ENCODE measurements at places on chromosomes 7 and 10.

GRCh38 chr10:48523820-48524758 lies 80.8 kb downstream of the ARHGAP22 start:
- no peak for DNase-seq

DNA sequence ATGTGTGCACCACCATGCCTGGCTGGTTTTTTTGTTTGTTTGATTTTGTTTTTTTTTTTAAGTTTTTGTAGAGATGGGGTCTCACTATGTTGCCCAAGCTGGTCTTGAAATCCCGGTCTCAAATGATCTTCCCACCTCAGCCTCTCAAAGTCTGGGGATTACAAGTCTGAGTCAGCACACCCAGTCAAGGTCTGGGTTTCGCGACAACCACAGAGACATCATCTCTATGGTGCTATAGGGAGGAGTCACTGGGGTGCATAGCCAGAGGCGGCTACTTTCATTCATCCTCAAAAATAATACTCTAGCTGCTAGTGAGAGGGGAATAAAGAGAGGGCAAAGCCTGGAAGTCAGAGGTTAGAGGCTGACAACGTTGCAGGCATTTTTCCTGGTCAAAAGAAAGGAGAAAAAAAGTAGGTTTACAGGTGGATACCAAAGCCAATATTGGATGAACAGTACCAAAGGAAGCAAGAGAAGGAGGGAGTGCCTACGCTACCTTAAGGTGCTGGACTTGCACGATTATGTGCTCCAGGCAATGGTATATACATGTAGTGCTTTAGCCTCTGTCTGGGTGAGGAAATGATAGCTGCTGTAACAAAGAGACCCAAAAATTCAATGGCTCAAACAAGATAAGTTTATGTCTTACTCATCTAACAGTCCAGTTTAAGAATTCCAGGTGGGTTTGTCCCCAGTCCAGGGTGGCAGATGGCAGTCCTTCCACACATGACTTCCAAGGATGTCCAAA lies 178.3 kb downstream of the SKIDA1 start:
- DNase-seq: no peak

DNA sequence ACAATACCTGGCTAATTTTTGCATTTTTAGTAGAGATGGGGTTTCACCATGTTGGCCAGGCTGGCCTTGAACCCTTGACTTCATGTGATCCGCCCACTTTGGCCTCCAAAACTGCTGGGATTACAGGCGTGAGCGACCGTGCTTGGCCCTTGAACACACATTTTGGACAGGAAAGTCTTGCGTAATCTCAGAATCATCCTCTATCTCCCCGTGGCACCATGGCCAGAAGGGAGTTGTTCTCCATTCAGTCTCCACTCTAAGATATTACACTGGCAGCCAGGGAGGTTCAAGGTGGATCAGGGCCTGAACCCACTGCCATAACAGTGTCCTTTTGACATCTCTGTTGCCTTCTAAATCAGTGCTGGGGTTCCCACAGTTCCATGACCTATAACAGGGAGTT lies 29.2 kb upstream of the GALNTL5 start:
- DNase-seq: no peak

GRCh38 chr10:124257781-124258180 lies 160.9 kb downstream of the OAT start:
- DNase-seq: no peak

GRCh38 chr10:57992321-57993077 lies 275.2 kb downstream of the IPMK start:
- no peak for DNase-seq

Data from OCI-LY7 (cell line).